DMS 273 treated with DMSO at 0.1 percent for 48 hours (cell line): ENCODE measurements at places on chromosomes 1 and 21.

DNA sequence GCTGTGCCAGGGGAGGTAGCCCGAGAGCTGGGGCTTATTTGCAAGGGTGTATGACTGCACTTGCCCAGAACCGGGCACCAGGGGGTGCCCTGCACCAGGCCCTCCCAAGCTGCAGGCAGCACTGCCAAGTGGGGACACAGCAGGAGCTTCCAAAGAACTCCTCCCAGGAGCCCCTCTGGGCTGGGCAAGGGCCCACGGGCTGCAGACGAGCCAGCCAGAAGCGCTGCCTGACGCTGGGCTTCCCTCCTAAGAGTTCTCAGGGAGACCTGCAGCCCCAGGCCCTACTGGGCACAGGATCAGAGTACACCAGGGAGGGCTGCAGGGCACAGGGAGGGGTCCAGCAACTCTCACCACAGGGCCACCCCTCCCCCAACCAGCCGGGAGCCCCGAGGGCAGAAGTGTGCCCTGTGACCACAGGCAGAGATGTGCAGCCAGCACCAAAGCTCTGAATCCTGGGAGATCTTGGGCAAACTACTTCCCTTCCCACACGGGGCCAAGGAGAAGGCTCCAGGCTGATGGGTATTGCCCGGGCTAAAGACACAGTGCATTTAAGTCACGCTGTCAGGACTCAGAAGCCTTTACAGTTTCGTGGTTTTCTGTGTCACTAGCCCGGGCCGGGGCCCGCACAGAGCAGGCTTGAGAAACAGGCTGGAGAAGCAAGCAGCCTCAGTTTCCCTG is 63.4 kb downstream of the KCNAB2 start:
- DNase-seq: peak; percentile 59

GRCh38 chr1:2170211-2170610 is 24.4 kb downstream of the FAAP20 start:
- DNase-seq: no peak

GRCh38 chr1:112369392-112370285 is 26.4 kb upstream of the CTTNBP2NL start:
- DNase-seq: peak; percentile 35

DNA sequence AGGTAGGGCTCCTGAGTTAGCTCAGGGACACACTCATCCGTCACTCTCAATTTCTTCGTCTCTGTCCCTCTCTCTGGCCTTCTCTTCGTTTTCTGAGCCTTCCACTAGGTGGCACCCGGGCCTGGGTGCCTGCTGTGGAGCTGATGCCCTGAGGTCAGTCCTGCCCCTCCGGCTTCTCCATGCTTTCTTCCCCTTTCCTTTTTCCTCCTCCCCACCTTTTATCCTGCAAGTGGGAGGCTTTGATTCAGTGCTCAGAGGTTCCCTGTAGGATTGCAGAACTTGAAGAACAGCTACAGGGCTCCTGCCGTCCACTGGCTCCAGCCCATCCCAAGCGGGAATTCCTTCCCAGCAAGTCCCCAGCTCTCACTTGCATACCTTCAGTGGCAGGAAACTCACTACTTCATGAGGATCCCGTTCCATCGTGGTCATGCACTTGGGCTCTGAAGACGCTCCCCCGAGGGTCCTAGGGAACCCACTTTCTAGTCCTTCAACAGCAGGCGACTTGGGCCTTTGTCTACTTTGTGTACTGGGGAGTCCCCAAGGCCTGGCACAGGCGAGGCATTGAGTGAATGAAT is 45.6 kb downstream of the SRRM1 start:
- DNase-seq: peak; percentile 62

GRCh38 chr1:62285984-62286785 is 33.0 kb downstream of the KANK4 start:
- no peak for DNase-seq

DNA sequence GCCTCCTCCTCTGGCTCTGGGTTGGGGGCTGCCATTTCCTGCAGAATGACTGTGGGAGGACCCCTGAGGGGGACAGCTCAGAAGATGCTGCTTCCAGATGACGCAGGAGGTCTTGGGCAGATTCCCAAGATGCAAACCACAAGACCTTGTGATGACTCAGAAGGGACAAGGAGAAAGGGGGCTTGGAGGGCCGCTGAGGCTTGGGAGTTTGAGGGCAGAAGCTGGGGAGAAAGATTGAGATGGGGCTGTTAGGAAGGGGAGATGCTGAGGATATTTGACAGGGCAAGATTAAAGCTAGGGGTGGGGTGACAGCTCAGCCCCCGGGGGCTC is 7.5 kb downstream of the PTPRU start:
- no peak for DNase-seq

- no peak for DNase-seq
These were observed 5.0 kb upstream of the TSPAN1 start for GRCh38 chr1:46169811-46170454.

DNA sequence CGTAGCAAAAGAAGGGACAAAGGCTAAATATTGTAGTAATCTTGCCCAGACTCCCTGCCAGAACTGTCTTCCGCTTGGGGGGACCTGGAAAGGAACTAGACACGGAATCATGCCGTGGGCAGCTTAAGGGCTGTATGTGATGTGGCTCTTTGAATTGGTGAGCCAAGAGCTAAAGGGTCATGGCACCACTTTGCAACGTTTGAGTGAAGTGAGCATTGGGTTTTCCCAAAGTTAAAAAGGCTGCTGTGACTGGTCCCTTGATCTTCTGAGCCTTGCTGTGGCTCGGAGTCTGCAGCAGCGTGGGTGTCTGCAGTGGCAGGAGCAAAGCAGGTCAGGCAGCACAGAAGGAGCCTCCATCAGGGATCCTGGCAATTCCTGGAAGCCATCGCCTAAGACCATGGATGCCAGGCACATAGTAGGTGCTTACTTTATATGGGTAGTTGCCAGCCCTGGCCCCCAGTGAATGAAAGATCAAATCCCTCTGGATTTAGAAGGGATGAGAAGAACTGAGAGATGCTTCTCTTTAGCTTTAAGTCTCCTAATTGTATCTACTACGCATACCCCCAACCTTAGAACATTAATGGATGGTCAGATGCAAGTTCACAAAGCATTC is 1.8 kb downstream of the SMYD2 start:
- no peak for DNase-seq

GRCh38 chr21:42113926-42114409 is 42.9 kb downstream of the UMODL1 start:
- no peak for DNase-seq

- DNase-seq: no peak
These were observed 12.1 kb downstream of the PRKACB start for GRCh38 chr1:84156210-84156621.
